NCI-H2029 (cell line): ENCODE measurements at places on chromosomes 4 and X.

DNA sequence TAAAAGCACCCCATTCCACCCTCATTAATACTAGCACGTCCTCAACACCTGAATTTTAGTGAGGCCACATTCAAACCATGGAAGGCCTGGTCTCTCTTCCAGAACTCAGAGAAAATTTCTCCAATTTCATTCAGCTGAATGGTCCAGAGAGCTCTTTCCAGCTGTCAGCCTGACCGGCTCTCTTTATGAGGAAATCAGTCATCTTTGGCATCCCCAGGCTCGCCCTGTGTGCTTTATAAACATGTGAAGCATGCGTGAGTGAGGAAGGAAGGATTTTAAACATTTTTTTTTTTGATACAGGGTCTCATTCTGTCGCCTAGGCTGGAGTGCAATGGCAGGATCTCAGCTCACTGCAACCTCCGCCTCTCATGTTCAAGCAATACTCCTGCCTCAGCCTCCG is 1812.9 kb upstream of the TENM3 start:
- DNase-seq = no peak

DNA sequence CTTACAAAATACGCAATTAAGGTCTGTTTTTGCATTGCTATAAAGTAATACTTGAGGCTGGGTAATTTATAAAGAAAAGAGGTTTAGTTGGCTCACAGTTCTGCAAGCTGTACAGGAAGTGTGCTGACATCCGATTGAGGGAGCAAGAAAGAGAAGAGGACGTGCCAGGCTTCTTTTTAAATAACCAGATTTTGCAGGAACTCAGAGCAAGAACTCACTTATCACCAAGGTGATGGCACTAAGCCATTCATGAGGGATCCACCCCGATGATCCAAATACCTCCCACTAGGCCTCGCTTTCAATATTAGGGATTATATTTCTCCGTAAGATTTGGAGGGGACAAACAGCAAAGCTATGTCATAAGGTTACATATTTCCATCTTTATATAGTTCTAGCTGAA is 456.7 kb downstream of the GLUD2 start:
- no peak for DNase-seq

DNA sequence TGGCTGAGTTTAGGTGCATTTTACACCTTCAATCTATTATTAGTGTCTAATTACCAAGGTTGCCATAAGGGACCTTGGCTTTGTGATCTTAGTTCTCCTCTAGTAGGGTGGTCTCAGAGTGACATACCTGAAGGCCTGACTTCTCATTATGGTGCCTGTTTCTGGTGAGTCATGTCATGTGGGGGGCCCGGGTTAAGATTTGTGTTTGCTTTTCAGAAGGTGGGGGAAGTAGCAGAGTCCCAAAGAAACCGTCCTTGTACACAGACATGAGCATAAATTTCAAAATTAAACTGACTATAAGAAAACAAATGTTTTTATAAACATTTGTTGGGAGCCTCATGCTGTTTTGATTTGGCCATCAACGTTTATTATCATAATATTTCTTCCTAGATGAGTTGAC is 74.5 kb downstream of the HHIP start:
- no peak for DNase-seq

DNA sequence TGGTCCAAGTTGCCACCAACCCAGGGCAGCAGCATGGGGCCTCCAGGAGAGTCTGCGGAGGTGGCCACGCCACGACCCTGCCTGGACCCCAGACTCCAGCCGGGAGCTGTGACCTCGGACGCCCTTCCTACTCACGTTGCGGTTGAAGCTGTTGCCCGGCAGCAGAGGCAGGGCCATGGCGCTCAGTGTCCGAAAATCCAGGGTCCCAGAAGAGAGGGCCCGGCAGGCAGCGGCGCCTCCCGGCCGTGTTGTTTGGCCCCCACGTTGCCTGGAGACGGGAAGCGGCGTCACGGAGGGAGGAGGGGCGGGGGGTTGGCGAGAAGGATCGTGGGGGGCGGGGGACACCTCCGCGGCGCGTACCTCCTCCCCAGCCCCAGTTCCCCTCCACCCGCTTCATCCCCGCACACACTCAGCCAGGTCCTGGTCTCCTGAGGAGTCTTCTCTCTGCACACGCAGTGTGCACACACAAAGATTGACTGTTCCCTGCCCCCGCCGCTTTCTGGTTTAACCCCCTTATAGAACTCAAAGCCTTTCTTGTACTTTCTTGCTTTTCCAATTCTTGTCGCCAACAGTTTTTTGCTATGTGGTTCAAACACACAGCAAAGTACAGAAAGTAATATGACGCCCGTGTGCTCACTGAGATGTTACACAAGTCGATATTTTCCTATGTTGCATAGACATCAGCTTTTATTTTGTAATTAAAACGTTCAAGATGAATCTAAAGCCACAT is at the start of gene EFHC2:
Gene EFHC2 (minus strand): TSS at position 261 of the 730 bp plus-strand sequence. CDS start 84 bp downstream, at position 177.
- no peak for DNase-seq
